ENCODE measurements at places on chromosomes 3 and 15.
A peak's percentile ranks its signal among the peaks of the same experiment; 100 is the strongest.

- no peak for DNase-seq
Observed at GRCh38 chr15:29337156-29337959, 67.7 kb upstream of the NSMCE3 start.

GRCh38 chr3:19016851-19017250 lies 131.5 kb upstream of the KCNH8 start:
- DNase-seq: no peak

DNA sequence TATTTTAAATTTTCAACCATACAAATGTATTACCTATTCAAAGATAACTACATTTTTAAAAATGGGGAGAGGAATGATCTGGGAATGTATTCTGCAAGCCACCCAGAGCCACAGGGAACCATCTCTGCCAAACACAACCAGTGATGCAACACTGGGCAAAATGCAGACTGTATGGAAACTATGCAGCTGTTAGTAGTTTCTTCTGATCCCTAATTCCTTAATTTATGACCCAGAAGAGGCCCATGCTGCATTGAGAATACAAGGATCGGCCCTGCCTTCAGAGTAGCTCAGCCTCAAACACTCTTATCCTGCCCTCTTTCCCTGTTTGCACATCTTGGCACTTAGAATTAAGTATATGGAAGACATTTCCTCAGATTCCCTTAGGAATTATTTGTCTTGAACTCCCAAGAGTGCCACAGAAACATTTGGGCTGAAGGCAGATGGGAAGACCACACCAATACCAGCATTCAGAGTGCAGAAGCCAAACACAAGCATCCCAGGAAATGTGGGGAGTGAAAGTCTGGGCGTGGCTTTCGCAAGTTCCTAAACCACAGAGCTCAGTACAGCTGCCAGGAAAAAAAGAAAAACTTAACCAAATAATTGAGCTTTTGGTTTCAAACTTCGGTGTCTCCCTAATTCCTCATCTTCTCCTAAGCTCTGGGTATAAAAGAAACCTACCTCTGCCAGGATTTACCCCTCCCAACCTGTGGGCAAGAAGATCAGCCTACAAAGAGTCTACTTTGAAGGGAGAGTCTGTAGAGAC lies 5.3 kb downstream of the SNUPN start:
- DNase-seq: no peak

DNA sequence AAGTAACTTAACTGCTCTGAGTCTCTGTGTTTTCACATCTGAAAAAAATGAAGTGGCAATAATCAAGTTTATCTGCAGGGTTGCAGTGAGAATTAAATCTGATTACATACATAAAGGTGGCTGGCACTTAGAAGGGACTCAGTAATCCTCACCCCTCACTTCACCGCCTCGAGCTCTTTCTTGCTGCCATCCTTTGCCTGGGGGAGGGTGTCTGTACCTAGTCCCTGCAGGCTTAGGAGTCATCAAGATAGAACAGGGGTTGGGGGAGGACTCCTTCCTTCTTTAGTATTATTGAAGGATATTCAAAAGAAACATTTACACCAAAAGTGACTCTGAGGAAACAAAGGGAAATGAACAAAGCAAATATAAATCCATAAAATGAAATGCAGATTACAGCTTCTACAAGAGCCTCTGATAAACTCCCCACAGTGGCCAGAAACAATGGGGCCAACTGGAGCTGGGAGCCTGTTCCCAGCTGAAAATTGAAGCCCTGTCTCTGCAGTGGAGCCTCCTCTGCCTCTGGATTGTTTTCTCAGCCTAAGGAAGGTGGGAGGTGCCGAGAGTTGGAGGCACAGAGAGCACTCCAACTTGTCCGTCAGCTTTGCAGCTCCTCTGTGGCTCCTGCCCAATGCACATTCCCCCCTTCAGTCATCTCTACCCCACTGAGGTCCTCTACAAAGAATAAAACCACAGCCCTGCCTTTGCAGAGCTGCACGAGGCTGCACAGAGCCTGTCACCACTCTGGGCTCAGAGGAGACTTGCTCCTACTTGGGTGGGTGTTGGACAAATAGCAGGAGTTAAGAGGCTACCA lies 41.8 kb downstream of the CRYGS start:
- DNase-seq: no peak

DNA sequence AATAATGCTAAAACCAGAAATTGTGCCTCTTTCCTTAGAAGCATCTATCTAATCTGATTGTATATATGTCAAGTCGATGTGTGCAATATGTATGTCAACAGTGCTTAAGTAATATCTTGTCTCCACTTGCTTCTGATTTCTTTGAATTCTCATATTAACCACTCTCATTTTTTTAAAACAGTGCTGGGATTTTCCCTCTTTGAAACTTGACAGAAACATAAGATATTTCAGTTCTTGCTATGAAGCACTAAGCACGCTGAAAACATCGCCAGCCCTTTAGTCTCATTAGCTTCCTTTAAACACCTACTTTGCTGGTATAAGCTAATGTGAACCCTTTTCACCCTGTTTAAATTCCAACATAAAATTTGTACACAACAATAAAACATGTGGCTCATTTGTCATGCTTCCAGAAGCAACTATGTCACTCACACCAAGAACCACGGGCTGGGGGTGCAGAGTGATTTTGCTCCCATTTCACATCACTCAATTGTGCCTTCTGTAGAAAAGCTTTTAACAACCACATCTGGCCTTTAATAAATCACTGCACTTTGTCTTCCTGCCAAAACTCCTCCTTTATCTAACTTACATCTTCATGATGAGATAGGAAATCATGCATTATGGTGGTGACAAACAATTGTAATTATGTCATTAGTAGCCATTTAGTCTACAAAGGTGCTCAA lies 185.2 kb downstream of the FOXP1 start:
- peak; percentile 40 for DNase-seq

DNA sequence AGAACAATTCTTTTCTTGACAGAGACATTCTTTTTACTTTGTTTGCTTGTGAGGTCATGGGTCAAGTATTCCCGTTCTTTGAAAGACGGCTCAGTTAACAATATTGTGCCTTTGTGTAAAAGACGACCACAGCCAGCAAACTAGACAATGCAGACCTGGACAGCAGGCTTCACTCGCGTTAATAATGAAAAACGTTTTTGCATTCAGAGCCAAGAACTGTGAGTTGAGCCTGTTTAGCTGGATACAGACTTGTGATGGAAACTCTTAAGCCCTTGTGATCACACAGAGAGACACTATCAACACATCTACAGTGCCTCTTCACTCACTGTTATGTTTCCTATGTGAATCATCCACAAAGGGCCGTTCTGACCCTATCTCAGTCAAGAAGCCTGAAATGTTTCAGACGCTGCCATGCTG lies 37.3 kb upstream of the CMTM7 start:
- DNase-seq: no peak

GRCh38 chr3:138594150-138594934 lies at the start of gene CEP70:
CEP70 (minus strand) TSS chr3:138594260; CDS start chr3:138572927, 21,333 bp downstream.
- peak; percentile 90 for DNase-seq
